ENCODE measurements at places on chromosomes 13 and 19.

- DNase-seq: peak; percentile 87
Measured at GRCh38 chr19:33419788-33420130, 46.2 kb downstream of the CEBPG start.

GRCh38 chr13:56670563-56670962, 470.2 kb upstream of the PRR20A start:
- no peak for DNase-seq

DNA sequence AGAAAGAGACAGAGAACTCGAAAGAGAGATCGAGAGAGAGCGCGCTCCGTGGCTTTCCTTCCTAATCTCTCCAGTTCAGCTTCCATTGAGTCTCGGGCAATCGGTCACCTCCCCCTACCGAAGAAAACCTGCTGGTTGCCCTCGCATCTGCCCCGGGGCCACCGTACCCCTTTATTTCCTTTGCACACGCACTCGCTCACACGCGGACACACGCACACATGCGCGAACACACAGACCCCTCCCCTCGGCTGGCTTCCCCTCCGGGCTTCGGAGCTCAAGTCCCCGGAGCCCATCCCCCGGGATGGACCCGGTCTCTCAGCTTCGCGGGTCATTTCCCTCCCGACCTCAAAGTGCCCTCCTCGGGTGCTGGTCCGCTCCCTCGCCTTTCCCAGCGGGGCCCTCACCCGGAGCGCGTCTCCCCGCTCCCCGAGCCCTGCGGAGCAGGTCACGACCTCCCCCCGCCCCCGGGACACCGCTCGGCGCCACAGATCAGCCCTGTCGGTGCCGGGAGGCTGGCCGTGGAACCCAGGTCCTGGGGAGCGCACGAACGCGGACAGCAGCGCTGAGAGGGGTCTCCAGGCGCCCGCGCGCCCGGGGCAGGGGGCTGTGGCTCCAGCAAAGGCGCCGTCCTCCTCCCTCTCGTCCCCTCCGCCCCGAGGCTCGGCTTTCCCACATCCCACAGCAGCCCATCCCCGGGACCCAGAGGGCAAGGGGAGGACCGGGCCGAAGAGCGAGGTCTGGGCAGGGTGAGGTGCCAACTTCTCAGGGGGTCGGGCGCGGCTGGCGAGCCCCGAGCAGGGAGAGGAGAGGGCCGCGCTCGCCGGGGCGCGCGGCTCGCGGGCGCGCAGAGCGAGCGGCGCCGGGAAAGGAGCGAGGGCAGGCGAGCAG, 1.8 kb downstream of the DACH1 start:
- no peak for DNase-seq

- no peak for DNase-seq
Measured at GRCh38 chr13:27791901-27792392, 336 bp upstream of the GSX1 start.

- no peak for DNase-seq
Measured at GRCh38 chr13:23770973-23771372, 118.2 kb downstream of the MIPEP start.

GRCh38 chr13:29752175-29752574, 98.2 kb downstream of the UBL3 start:
- DNase-seq: no peak

DNA sequence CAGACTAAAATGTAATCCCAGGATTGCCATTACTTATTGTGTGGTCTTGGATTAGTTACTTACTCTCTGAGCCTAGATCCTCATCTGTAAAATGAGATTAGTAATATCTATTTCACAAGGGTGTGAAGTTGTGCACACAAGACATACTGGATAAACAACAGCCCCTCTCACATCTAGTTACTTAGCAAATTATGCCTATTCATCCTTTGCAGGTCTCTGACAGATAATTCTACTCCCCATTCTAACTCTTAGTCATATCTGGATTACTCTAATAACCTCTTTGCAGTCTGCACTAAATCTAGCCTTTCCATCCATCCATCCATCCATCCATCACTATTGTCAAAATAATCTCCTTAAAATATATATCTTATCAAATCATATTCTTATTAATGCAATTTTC, 12.4 kb downstream of the MTRF1 start:
- no peak for DNase-seq

DNA sequence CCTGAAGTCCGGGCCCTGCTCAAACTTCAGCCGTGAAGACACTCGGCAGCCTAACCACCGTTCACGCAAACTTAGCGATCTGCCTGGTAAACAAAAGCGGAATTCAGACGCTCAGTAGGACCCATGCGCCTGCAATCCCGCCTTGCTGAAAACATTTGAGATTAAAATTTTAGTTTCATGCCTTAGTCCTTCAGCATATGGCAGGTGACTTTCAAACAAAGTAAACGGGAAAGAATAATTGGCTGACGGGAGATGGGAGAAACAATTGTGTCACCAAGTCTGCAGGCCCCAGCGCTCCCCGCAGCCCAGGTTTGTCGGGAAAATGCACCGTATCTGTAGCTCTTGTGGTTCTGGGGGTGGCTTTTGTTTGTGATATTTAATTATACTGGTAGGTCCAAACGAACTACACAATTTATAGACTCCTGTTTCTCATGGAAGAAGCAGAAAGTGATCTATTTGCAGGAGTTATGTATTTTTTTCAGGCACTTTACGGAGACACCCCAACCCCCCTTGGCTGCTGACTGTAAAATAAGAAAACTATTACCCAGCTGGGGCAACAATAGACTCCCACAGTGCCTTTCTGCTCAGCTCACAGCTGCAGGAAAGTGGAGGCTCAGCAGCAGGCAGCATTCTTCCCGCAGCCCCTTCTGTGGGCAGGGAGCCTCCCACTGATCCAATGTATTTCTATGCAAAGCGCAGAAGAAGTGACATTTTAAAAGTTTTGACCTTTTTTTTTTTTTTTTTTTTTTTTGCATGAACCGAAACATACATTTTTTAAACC, 94.8 kb downstream of the SOX1 start:
- DNase-seq: peak; percentile 87

DNA sequence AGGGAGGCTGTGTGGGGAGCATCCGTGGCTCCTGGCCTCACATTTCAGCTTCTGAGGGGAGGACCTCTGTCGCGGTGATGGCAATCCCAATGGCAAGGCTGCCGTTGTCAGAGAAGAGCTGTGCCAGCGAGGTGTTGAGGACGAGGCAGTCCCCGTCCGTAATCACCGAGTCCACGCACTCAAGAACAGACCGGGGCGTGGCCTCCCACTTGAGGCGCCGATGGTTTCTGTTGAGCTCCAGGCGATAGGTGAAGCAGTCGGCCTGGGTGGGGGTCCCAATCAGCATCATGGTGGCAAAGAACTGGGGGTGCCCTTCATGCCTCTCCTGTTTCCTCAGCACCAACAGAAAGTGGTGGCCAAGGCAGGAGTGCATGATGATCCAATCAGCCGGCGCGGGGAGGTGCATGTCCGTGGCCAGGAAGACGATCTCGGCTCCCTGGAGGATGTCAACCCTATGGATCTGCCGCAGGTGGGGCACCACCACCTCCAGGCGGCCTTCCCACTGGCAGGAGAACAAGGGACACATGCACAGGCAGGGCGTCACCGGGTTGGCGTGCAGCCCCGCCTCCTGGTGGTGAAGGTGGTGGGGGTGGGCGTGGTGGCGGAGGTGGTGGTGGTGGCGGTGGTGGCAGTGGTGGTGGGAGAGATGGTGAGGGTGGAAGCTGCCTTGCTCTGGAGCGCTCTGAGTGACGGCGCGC, 68.1 kb downstream of the SIAH3 start:
- no peak for DNase-seq

DNA sequence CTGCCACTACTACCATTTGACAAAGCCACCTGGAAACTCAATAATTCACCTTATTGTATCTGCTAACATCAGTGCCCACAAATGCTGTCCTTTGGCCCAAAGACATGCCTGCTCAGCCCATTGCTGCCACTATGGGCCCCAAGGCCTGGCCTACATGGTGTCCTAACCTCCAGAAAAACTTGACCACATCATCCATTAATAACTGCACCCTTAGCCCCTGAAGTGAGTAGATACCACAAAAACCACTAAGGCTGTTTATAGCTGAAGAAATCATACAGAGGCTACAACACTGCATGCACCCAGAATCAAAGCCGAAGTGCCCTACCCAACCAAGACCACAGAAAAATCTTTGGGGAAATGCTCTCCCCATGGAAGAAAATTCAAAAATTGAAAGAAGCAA, 932.8 kb upstream of the SLITRK6 start:
- no peak for DNase-seq

DNA sequence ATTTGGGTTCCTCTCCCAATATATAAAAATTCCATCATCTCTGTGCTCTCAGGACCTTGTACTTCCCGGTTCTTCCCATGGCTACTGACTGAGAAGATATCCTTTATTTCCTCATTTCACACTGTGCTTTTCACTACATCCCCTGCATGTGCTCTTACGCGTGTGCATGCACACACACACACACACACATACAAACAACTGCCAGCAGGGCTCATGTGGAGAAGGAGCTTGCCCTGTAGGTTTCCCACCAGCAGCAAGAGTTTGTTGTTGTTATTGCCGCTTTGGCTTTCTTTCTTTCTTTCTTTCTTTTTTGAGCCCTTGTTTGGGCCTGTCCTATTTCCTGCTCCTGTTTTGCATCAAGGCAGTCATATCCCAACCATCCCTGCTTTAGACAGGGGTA, 43.6 kb downstream of the TEX26 start:
- no peak for DNase-seq
